ENCODE measurements at places on chromosomes 16 and 17. TPM values are rescaled to one million over a fixed set of nuclear protein-coding genes. Genes with fewer than 3 reads are reported as not detected.

PFN1 gene
- 244 TPM for polyA plus RNA-seq

CCL13 gene
- polyA plus RNA-seq = 5.2 TPM

NPIPA8 gene
- 4.5 TPM for polyA plus RNA-seq

CACNG5 gene
- polyA plus RNA-seq = not detected

HLF gene
- 7.0 TPM for polyA plus RNA-seq

CA4 gene
- 0.94 TPM for polyA plus RNA-seq

TBC1D3I gene
- 13.1 TPM for polyA plus RNA-seq

GPR142 gene
- 0.51 TPM for polyA plus RNA-seq

CD300A gene
- 3.7 TPM for polyA plus RNA-seq

ZSCAN10 gene
- 0.91 TPM for polyA plus RNA-seq

GFER gene
- polyA plus RNA-seq = 40.0 TPM

PRKCB gene
- 25.5 TPM for polyA plus RNA-seq

KCNJ18 gene
- 1.0 TPM for polyA plus RNA-seq

TNP2 gene
- 38.4 TPM for polyA plus RNA-seq

CLTC gene
- 137 TPM for polyA plus RNA-seq

GPRC5C gene
- 14.1 TPM for polyA plus RNA-seq

CMTM2 gene
- polyA plus RNA-seq = 1,249 TPM

MLYCD gene
- 4.5 TPM for polyA plus RNA-seq

RASL10B gene
- 3.8 TPM for polyA plus RNA-seq

CDYL2 gene
- polyA plus RNA-seq = 31.2 TPM

KRT27 gene
- polyA plus RNA-seq = 0.58 TPM

GAS7 gene
- 70.2 TPM for polyA plus RNA-seq

PDIA2 gene
- 1.2 TPM for polyA plus RNA-seq

SAT2 gene
- 128 TPM for polyA plus RNA-seq

ZNF594 gene
- polyA plus RNA-seq = 5.8 TPM

KRTAP17-1 gene
- polyA plus RNA-seq = not detected

KRTAP4-6 gene
- polyA plus RNA-seq = not detected

MYH1 gene
- polyA plus RNA-seq = 3.0 TPM

OR3A3 gene
- polyA plus RNA-seq = not detected

KRTAP3-2 gene
- not detected for polyA plus RNA-seq

C17orf50 gene
- polyA plus RNA-seq = 154 TPM

KIFC3 gene
- polyA plus RNA-seq = 105 TPM

ASGR1 gene
- polyA plus RNA-seq = 21.3 TPM

TP53TG3C gene
- 4.3 TPM for polyA plus RNA-seq

GAS2L2 gene
- 0.62 TPM for polyA plus RNA-seq

TMEM238L gene
- not detected for polyA plus RNA-seq

PLCG2 gene
- polyA plus RNA-seq = 6.8 TPM

SLC16A13 gene
- polyA plus RNA-seq = 2.0 TPM

MEOX1 gene
- polyA plus RNA-seq = 6.1 TPM

SLC16A11 gene
- 3.0 TPM for polyA plus RNA-seq

GNG13 gene
- polyA plus RNA-seq = not detected

KRT40 gene
- polyA plus RNA-seq = 0.45 TPM

TEX19 gene
- 31.2 TPM for polyA plus RNA-seq

MPG gene
- 42.6 TPM for polyA plus RNA-seq

P2RX5 gene
- polyA plus RNA-seq = 3.7 TPM

ENGASE gene
- polyA plus RNA-seq = 20.3 TPM

AOC2 gene
- 5.7 TPM for polyA plus RNA-seq

ITGAX gene
- 3.4 TPM for polyA plus RNA-seq

GPR139 gene
- polyA plus RNA-seq = not detected

LIMD2 gene
- polyA plus RNA-seq = 22.8 TPM

YBX2 gene
- polyA plus RNA-seq = 1,120 TPM

KRT9 gene
- polyA plus RNA-seq = 0.29 TPM

TMED6 gene
- polyA plus RNA-seq = 1.6 TPM

ABCA6 gene
- polyA plus RNA-seq = 3.1 TPM
